Stimulated activated CD8-positive, alpha-beta memory T cell treated with anti-CD3 and anti-CD28 coated beads, Interleukin-7, amount 100 ng/mL, for 24 hours (primary cell): ENCODE measurements at places on chromosomes 16 and 17.
A peak's percentile ranks its signal among the peaks of the same experiment; 100 is the strongest.

DNA sequence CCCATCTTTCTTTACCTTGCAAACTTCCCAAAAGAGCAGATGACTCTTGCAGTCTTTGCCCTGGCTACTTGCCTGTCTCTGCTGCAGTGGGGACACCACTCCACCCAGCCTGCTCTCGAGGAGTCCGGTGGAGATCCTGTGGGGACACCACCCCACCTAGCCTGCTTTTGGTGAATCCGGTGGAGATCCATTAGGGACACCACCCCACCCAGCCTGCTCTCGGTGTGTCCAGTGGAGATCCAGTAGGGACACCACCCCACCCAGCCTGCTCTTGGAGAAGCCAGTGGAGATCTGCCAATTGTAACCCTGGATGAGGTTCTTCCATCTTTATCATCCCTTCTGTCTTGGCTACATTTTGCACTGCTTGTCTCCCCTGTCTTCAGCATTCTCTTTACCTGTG lies 54.2 kb downstream of the C16orf78 start:
- no peak for DNase-seq

DNA sequence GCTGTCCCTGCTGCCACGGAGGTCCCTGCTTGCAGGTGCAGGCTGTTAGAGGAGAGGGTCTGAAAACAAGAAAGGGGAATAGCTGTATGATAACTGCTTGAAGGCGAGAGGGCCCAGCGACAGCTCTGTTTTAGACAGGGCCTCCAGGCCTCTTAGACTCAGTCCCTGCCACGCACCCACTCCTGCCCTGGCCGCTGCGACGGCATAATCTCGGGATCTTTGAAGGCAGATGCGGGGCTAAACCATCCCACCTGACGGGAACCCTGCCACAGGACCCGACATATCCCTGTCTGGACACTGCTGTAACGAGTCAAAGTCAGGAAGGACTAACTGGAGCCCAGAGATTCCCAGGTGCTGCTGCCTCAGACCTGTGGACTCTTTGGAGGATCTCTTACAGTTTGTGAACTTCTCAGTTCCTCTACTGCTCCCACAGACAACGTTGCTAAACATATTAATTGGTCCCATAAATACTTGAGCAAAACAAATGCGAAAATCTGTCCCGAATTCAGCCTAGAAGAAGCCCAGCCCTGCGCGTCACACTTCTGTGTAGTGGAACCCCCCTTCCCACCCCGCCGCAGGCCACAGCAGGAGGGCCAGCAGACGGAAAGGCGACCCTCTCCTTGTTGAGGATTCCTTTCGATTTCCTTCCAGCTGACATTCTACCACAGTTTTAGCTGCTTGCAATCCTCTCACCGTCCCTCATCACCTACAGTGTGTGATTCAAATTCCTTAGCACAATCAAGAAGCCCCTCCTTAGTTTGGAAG lies 998 bp upstream of the TMEM11 start:
- no peak for DNase-seq

- no peak for DNase-seq
These were observed 1.5 kb downstream of the ACBD4 start for GRCh38 chr17:45136846-45137560.

DNA sequence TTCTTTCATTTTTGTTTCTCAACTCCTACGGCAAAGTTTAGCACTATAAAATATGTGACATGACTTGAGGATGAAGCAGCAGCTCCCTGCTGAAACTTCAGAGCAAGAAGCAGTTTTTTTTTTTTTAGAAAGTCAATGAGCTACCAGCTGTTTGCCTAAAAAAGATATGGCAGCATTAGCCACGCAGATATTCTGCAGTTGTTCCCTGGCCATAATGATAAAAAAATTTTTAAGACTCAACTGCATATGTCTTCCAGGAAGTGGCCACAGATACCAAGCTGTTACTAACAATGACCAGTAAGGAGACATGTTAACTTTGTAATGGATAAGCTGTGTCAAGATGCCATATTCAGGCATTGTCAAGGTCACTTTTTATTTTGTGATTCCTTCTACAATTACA lies 319.6 kb upstream of the CDH11 start:
- DNase-seq: no peak

DNA sequence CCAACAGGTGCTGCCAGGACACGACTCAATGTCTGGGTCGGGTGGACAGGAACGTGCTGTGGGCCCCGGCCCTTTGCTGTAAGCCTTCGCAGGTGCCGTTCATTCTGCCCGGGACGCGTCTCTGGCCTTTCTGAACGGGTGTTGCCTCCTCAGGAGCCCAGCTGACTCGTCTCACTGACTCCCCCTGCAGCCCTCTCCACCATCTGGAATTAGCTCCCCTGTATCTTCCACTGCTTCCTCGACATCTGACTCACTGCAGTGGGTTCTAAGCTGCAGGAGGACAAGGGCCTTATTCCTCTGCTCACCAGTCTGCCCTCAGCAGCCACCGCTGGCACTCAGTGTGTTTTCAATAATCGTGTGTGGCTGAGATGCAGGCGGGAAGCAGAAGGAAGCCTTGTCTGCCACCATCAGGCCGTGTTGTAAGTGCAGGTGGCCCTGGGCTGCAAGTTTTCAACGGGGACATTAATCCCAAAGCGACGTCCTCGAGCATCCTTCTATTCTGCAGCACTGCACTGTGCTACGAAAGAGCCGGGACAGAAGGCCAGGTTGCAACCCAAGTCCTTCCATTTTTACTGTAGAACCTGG lies 256.2 kb downstream of the FOXL1 start:
- no peak for DNase-seq

- no peak for DNase-seq
These were observed 22.4 kb upstream of the SCNN1B start for GRCh38 chr16:23279721-23280153.

- no peak for DNase-seq
These were observed 155.1 kb upstream of the CCL2 start for GRCh38 chr17:34099859-34100515.

- peak; percentile 69 for DNase-seq
These were observed 7.9 kb downstream of the PNPO start for GRCh38 chr17:47949197-47949759.

DNA sequence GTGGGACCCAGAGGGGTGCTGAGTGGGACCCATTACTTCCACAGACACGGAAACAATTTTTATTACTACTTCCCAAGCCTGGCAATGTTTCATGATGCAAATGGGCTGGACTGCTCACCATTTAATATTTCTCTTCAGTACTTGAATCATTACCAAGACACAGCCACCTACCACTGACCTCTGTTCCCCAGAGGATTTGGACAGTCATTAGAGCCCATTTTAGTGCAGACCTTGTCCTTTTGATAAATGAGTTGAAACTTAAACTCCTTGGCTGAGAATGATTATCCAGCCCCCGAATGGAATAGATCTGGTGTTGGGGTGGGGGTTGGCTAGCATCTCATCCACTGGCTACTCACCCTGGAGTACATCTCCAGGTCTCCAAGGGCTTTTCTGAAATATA lies 33.6 kb upstream of the APOH start:
- no peak for DNase-seq

- DNase-seq: no peak
These were observed 14.1 kb downstream of the NFE2L1 start for GRCh38 chr17:48062273-48062672.

- DNase-seq: no peak
These were observed 34.1 kb upstream of the ELAC2 start for GRCh38 chr17:13051915-13052314.

DNA sequence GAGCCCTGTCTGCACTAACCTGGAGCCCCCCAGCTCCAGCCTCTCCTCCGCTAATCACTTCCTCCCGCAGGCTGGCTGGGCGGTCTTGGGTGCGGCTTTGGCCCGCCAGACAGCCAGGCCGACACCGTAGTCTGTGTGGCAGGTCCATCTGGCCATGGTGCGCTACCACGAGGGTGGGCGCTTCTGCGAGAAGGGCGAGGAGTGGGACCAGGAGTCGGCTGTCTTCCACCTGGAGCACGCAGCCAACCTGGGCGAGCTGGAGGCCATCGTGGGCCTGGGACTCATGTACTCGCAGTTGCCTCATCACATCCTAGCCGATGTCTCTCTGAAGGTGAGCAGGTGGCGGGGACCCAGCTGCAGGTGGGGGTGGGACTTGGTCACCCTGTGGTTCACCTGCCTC lies 30.7 kb upstream of the POLR3E start:
- DNase-seq: no peak

- no peak for DNase-seq
These were observed 231.4 kb upstream of the WSCD1 start for GRCh38 chr17:5838661-5839300.

DNA sequence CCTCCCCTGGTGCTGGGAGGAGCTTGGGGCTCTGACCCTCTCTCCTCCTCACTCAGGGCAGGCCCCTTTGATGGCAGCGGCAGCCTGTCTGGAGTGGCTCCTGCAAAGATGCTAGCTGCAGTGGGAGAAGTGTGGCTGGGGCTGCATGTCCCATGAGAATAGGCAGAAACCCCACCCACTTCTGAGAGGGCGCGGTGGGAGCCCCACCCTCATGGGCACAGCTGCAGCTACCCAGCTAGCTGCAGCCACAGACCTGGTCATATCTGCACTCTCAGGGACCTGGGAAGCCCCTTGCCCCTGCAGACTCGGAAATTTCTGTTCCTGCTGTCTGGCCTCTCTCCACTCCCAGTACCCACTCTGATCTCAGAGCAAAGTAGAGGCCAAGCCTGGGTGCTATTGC lies 72.2 kb upstream of the BRD7 start:
- no peak for DNase-seq

DNA sequence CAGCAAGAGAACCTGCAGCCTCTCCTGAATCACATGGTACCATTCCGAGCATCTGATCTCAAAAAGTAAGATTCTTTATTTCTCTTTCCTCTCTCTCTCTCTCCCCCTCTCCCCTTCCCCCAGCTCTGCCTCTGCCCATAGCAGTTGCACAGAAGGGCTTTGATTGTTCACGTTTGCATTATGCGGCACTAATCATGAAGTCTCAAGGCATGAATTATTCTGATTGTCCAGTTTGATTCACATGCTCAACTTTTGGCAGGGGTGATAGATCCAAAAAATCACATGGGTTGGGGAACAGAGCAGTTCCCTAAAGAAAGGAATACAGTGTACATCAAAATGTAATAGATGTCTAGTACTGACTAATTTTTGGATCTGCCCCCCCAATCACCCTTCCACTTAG lies 380.0 kb upstream of the SOX9 start:
- DNase-seq: no peak

DNA sequence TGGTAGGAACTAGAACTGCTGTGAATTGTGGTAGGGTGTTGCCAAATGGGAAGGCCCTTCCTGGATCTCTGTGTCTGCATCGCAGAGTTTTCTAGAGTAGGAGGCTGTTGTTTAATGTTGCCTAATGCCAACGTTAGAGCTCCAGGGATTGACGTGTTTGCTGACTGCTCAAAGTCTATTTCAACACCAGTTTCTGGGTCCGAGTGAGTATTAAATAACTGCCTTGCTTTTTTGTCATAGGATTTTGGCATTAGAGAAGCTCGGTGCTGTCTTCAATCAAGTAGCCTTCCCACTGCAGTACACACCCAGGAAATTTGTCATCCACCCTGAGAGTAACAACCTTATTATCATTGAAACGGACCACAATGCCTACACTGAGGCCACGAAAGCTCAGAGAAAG lies 40.0 kb downstream of the SF3B3 start:
- no peak for DNase-seq

DNA sequence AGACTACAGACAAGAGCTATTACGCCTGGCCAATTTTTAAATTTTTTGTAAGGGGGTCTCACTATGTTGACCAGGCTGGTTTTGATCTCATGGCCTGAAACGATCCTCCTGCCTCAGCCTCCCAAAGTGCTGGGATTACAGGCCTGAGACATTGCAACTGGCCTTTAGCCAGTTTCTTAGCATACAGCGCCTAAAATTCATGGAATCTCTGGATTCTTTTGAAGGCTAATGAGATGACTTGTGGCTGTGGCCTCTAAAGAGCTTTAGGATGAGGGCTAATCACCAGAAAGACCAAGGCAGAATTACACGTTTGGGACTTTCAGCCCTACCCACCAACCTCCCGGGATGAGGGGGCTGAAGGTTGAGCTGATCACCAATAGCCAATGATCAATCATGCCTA lies 34.6 kb downstream of the AKAP10 start:
- DNase-seq: no peak

GRCh38 chr16:54281535-54282201 lies 4.9 kb downstream of the IRX3 start:
- DNase-seq: no peak

DNA sequence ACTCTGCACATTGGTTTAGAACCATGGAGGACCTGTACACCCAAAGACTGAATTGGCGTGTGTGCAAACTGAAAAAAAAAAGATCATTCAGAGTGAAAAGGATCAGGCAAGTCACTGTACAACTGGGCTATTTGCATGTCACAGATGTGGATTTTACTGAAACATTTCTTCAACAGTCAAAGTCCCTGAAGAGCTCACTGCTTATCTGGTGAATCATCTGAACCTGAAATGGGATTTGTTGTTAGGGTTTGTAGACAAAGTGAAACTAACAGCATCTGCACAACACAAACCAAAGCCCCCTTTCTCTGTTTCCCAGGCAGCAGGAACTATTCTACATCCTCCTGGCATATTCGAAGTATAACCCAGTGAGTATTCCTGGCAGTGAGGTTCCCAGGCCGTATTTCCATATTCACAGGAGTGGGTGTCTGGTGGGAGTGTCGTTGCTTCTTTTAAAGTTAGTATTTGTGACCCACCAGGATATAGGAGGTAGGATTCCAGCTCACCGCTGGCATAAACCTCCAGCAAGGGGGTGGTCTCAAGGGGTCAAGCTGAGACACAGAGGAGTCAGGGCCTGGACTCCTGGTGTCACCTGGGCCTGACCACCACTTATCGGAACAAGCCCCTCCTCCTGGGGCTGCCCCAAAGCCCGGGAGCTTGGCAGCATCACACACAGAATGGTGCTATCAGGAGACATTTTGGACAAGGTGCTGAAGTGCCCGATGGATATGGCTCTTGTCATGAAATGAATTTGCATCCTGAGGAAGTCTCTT lies 80.9 kb downstream of the GOSR1 start:
- DNase-seq: no peak

DNA sequence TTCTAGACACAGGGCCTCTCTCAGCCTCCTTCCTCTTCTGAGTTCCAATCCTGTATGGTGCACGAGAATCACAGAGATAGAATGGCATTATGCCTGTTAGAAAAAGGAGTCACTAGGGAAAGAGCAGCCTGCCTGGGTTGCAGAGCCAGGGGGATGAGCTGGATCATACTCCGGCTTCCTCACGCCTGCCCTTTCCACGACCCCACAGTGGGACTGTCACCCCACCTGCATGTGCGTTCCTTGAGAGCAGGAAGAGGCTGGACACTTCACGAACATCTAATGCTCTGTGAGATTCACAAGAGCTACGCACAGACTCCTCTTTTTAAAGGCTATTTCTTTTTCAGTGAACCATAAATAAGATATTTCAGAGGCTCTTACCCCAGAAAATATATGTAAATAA lies 54.8 kb downstream of the N4BP1 start:
- DNase-seq: no peak

DNA sequence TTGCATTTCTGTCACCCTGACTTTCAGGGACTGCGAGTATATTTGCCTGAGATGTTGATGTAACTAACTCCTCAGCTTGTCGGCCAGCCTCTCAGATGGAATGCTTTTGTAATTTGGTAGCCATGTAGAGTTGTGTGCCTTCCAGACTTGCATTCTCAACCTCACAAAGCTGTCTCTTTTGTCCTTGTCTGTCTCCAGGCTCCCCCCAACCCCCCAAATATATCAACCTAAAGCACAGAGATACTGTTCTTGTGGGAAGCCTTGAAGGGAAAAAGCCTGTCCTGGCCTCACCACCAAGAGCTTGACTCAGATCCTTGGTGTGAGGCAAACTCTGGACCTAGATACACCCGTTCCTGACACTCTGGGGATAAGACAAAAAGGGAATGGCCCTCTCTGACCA lies 18.4 kb downstream of the SAP30BP start:
- DNase-seq: no peak

- DNase-seq: peak; percentile 37
These were observed 43.9 kb upstream of the TEX2 start for GRCh38 chr17:64306850-64307463.
